Activated CD4-positive, alpha-beta T cell treated with anti-CD3 and anti-CD28 coated beads for 36 hours (primary cell): ENCODE measurements at places on chromosomes 7 and 10.

GRCh38 chr10:12097791-12098190 lies 29.0 kb downstream of the DHTKD1 start:
- DNase-seq, result no peak

DNA sequence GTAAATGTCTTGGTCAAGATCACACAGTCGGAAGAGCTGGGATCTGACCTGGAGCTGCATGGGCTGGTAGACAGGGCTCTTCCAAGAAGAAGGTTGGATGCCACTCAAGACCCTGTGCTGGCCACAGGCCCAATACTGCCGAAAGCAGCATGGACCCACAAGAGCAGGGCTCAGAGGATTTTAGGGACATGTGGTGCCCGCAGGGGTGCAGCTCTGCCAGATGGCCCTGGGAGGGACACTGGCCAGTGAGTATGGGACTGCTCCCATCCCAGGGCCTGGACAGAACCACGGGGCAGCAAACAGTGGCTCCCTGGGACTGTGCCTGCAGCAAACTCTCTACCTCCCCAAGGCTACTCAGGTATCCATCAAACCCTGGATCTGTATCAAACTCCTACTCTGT lies 12.4 kb downstream of the MAT1A start:
- no peak for DNase-seq

- DNase-seq, result no peak
These were observed at the start of gene INHBA for GRCh38 chr7:41702635-41703371. INHBA (minus strand) TSS chr7:41703090; CDS start chr7:41700374, 2,716 bp downstream.

DNA sequence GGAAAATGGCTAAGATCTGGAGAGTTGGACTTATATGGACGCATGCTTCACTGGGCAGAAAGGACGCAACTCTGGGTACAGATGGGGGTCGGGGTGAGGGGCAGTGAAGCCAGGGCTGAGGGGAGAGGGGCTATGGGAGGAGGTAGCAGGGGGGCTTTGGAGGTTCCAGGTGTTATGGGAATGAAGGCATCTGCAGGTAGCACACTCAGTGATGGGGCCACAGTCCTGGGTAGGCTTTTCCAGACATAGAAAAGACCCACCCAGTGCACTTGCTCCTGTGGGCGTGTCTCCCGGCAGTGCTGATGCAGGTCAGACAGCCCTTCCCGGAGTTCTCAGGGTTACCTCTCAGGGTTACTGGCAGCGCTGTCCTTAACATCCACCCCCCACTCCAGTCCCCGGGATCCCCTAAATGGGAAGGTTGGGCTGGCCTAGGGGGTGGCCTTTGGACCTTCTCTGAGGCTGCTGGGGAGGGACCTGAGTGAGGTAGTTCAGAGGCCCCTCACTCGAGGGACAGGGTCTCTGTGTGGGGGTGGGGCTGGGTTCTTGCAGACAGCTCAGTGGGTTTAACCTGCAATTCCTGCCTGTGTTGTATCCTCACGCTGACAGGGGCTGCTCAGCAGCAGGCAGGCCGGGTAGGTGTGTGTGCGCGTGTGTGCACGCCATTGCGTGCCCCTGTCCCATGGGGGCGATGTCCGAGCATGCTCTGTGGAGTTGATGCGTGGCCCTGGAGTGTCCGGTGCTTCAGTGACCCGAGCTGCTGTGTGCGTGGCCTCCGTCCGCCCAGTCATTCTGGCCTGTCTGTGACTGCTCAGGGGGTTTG lies 6.2 kb downstream of the ZYX start:
- DNase-seq, result no peak

GRCh38 chr7:129773871-129774270 lies 162.4 kb downstream of the NRF1 start:
- DNase-seq, result no peak

GRCh38 chr10:71643904-71644303 lies 75.7 kb downstream of the C10orf105 start:
- DNase-seq, result no peak

- DNase-seq, result no peak
These were observed 37.6 kb upstream of the AGBL3 start for GRCh38 chr7:134948736-134949135.

GRCh38 chr10:92010047-92010735 lies 86.6 kb downstream of the BTAF1 start:
- no peak for DNase-seq

DNA sequence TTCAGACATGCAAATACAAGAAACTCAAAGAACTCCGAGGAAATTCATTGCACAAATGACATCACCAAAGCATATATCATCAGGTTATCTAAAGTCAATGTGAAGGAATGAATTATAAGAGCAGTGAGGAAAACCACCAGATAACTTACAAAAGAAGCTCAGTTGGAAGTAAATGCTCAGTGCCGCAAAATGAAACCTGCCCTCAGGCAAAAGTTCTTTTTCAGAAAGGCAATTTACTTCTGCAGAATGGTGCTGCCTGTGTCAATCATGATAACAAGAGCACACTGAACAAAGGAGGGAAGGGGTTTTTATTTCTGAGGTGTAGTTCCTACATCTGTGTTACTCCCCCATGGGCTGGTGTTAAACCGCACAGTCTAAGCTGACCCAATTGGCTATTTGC lies 550.6 kb upstream of the SEMA3D start:
- no peak for DNase-seq

DNA sequence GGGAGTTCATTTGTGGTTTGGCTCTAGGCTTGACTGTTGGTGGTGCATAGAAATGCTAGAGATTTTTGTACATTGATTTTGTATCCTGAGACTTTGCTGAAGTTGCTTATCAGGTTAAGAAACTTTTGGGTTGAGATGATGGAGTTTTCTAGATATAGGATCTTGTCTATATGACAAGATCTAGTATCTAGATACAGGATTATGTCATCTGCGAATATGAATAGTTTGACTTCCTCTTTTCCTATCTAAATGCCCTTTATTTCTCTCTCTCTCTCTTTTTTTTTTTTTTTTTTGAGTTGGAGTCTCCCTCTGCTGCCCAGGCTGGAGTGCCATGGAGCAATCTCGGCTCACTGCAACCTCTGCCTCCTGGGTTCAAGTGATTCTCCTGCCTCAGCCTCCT lies 62.9 kb downstream of the MGAM2 start:
- no peak for DNase-seq

GRCh38 chr7:125563557-125563956 lies 633.9 kb upstream of the POT1 start:
- DNase-seq, result no peak

DNA sequence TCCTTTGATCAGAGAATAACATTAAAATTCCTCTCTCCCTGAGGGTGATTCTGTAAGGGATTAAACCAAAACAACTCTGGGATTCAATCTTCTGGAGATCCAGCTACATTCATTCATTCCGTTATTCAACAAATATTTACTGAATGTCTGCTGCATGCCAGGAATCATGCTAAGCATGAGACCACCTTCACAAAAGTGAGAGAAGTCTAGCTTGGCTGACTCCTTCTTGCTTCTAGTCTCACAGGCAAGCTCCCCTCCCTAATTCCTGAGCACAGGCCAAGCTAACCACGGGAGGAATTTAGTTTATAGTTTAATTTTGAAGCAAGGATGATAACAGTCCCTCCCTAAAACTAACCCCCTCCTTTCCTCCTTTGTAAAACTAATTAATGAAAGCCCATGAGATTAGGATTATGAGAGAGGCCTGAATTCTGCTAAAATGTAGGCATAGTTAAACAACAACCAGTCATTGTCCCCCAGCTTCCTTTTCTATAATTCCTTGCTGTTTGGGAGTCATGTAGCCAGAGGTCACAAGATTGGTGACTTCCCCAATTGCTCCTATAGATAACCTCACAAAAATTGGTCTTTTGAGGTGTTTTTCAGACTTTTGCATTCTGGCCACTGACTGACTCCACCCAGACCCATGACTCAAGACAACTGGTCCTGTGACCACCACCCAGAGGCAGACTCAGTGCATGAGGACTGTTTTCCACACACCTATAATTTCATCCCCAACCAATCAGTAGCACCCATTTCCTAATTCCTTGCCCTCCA lies 113.5 kb downstream of the ITGB8 start:
- no peak for DNase-seq

GRCh38 chr10:8840356-8840755 lies 785.9 kb downstream of the GATA3 start:
- DNase-seq, result no peak
